Cardiac muscle cell (in vitro differentiated cells and primary cell): ENCODE measurements at places on chromosomes 2 and 18. TPM values are rescaled to one million over a fixed set of nuclear protein-coding genes. Genes with fewer than 3 reads are reported as not detected.

The DSG1 gene
- not detected in 2 replicates for total RNA-seq

The PHOSPHO2 gene
- total RNA-seq: 3.4 and 3.8 TPM in 2 replicates

The GPC1 gene
- total RNA-seq: 75.1 and 80.9 TPM in 2 replicates

The SIX2 gene
- total RNA-seq: 0.63 and 0.89 TPM in 2 replicates

The SCG2 gene
- total RNA-seq: 0.07 TPM in 1 of 2 replicates, not detected in the other

DNA sequence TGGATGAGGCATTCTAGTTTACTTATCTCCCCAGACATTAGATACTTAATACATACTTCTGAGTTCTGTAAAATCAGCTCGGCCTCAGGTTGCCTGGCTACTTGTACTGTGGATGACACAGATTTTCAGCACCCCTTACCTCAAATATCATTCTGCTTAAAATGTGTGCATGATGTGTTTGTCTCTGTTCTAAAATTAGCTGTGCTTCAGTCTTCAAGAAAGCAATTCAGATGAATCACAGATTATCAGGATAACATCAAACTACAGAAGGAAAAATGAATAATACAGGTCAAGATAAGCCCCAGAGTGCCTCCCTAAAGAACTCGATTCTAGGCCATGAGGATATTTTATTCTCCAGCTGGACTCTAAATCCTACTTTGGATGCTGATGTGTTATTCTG is 21.3 kb upstream of the MAPRE2 start:
- DNase-seq: no peak

DNA sequence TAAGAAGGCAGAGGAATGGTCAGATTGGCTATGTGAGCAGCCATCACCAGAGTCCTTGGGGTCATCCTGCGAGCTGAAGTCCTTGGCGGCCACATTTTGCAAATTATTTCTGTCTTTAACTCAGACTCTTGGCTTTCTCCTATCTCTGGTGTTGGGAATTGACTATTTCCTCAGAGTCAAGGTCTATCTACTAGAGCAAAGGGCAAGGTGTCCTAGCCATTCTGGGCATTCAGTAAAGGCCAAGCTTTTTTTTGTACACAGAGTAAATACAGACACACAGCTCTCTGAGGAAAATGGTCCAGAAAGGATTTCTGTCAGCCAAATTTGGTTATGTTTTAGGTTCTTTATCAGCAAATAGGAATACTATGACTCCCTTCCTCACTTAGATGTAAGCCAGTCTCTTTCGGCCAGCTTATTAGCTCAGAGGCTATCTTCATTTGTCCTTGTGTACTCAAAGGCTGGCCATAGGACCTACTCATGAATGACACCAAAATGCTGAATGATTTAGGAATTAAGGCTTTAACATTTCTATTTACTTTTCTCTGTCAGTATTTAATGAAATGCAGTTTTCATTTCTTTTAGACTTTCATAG is 146.5 kb downstream of the CNTNAP5 start:
- no peak for DNase-seq

DNA sequence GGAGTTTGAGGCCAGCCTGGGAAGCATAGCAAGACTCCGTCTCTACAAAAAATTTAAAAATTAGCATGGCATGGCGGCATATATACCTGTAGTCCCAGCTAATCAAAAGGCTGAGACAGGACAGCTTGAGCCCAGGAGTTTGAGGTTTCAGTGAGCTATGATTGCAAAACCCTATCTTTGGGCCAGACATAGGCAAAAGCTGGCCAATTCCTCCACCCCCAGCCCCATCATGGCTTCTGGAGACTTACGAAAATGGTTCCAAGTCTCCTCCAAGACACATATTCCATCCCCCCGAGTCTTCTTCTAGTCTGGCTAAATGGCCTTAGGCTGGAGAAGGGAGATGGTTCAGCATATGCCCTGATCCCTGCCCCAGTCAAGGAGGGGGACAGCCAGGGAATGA is 172.8 kb upstream of the HAAO start:
- DNase-seq: peak; percentile 54

GRCh38 chr2:88199912-88200682 is 30.0 kb downstream of the THNSL2 start:
- peak; percentile 12 for DNase-seq
